ENCODE measurements at places on chromosomes 3 and 15. TPM values are rescaled to one million over a fixed set of nuclear protein-coding genes. Genes with fewer than 3 reads are reported as not detected.

- no peak for DNase-seq
Observed at GRCh38 chr3:58216496-58217195, 5.9 kb upstream of the DNASE1L3 start.

IVD gene
- 45.3 TPM for total RNA-seq

- DNase-seq, result no peak
Observed at GRCh38 chr3:119649761-119650160, 10.6 kb downstream of the POPDC2 start.

ITPKA gene
- 0.16 TPM for total RNA-seq

SERINC4 gene
- total RNA-seq, result 0.22 TPM

DNA sequence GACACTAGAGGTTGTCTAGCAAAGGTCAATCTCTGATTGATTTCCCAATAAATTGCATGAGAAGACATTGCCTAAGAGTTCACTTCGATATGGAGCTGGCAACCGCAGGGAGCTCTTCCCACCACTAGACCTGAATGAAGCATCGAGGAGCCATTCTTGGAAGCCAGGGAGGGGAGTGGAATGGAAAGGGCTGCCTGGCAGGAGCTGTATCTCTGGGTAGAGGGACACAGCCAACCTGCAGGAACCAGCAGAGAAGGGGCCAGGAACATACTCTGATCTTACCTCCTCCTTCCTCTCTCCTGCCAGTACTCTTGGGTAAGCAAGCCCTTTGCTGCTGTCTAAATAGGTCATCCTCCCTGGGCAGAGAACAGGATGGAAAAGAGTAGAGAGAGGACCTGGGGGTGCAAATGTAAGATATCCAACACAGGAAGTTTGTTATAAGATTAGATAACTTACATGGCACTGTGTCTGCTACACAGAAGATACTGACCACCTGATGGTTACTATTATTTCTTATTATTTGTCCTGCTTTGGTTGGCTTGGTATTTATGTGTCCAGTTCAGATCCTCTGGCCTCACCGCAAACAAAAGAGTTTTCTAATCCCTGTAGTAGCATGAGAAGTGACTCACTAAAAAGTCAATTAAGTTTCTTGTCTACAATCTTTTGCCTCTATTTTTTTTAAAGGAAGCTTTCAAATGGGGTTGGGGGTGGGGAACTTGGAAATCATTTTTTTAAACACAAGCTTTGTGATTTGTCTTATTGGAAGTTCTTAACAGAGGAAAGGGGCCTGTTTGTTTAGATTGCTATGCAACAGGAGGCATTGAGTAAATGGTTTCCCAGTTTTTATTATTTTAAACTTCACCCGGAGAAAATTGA, 156.7 kb upstream of the TSC22D2 start:
- no peak for DNase-seq

HRH1 gene
- total RNA-seq, result 3.8 TPM

DNA sequence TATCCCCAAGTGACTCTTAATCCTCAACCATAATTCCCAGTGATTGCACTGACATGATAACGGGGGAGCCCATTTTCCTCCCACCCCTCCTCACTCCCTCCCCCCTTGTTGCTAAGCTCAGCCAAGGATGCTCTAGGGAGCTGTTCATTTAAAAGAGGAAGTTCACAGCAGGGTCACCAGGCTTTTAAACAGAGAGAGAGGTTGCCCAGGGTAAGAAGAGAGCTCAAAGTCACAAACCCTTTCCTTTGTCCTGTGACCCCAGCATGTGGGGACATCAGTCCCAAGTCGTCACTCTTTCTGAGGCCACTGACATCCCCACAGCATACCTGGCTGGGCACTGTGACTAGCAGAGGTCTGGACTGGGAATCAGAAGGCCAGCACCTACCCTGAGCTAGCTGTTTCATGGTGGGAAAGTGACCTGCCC, 144.1 kb downstream of the RORA start:
- no peak for DNase-seq

GRCh38 chr3:150035910-150036612, 65.4 kb upstream of the PFN2 start:
- DNase-seq, result no peak

Data from mesenteric fat pad (tissue), 1 donor.